ENCODE measurements at places on chromosomes 4 and X. TPM values are rescaled to one million over a fixed set of nuclear protein-coding genes. Genes with fewer than 3 reads are reported as not detected.
A peak's percentile ranks its signal among the peaks of the same experiment; 100 is the strongest.

DNA sequence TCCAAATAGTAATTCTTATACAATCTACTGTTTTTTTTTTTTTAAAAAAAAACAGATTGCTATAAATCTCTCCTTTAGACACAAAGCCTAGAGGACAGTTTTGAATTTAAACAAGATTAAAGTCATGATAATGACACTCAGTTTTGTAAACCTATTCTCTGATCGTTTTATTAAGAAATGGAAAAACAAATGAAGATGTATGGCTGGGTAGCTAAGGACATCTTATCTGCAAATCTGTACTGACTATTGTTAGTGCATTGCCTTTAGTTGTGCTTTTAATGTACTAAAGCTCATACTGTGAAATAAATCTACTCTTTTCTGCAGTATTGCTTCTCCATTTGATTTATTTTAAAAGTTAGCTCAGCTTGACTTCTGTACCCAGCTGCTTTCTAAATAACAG lies 155.0 kb downstream of the UNC5C start:
- DNase-seq = no peak

DNA sequence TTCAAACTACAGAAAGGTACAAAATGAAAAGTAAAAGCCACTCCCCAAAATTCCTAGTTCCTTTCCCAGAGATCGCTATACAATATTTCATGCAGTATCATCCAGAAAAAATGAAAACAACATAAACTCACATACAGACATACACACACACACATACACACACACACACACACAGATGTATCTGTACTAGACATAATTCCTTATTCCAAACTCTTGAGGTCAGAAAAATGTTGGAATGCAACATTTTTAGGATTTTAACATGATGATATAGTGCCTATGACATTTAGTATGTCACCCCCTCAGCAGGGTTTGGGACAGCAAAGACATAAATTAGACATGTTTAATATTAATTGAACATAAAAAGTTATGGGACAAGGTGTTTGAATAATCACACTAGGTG lies 73.4 kb upstream of the LHFPL1 start:
- no peak for DNase-seq

- peak; percentile 42 for DNase-seq
Measured at GRCh38 chrX:103431316-103431715, 55.0 kb downstream of the BEX3 start.

DNA sequence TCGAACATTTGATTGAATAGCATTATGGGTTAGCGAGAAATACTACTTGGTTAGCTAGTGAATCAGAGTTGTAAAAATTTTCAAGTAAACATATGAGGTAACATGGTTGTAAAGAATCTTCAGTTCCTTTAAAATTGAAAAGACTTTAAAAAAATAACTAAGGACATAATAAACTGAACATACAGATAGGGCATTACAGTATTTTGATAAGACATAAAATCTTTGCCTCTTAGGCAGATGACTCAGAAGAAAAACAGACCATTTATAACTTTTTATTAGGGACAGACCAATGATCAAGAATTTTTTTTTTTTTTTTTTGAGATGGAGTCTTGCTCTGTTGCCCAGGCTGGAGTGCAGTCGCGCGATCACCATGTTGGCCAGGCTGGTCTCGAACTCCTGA lies 43.1 kb downstream of the PNMA5 start:
- DNase-seq = no peak

DNA sequence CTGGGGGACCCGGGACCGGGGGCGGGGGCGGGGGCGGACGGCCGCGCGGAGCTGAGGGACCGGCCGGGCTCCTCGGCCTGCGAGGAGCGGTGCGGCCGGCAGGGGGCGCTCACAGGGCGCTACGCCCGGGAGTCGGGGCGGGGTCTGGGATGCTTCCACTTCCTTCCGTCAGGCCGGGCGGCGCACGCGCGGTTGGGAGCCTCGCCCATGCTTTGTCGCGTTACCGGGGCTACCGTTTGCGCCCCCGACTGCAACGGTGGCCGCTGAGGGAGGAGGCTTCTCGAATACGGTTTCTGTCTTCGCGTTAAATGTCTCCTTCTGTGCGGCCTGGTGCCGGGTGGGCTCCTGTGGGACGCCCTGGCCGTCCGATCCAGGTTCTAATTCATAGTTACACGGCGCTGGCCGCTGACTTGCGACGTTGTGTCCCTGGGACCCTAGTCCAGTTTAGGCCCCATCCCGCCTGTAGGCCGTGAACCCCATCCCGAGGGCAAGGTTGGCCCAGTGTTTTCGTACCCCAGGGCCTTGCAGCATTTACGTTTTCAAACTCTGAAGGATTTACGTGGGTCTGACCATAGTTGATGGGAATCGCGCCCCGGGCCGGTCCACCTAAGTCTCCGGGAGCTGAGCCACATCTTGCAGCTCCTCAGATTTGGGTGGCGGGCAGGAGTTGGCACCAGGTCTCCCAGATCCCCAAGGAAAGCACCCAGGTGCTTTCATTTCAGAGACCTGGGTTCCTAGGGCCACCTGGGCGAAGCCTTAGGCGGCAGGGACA lies 549 bp downstream of the MSL3 start:
- DNase-seq = peak; percentile 78

DNA sequence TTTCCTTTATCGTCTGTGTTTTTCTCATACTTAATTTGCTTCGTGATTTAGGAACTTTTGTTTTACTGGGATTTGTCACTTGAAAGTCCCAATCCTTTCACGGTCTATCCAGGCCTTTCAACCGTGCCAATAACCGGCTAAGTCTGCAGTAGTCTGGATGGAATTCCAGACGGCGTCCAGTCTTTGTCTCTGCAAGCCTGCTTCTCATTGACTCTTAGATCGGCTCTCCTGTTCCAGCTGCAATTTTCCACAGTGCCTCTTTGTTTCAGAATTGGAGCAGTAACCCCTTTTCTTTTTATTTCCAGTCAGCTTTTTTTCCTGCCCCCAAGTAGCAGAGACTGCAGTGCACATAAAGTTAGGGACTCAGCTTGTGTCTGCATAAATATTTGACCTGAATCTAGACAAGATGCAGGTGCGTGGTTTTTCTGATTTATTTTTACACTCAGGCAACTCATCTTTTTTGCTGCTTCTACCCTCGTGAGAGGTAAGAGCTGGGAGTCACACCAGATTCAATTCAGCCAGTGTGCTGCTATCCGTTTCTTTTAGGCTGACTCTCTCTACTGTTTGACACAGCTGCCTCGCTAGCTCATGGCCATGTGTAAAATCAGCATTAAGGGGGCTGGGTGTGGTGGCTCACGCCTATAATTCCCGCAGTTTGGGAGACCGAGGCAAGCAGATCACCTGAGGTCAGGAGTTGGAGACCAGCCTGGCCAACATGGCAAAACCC lies 37.4 kb upstream of the DHRSX start:
- no peak for DNase-seq

DNA sequence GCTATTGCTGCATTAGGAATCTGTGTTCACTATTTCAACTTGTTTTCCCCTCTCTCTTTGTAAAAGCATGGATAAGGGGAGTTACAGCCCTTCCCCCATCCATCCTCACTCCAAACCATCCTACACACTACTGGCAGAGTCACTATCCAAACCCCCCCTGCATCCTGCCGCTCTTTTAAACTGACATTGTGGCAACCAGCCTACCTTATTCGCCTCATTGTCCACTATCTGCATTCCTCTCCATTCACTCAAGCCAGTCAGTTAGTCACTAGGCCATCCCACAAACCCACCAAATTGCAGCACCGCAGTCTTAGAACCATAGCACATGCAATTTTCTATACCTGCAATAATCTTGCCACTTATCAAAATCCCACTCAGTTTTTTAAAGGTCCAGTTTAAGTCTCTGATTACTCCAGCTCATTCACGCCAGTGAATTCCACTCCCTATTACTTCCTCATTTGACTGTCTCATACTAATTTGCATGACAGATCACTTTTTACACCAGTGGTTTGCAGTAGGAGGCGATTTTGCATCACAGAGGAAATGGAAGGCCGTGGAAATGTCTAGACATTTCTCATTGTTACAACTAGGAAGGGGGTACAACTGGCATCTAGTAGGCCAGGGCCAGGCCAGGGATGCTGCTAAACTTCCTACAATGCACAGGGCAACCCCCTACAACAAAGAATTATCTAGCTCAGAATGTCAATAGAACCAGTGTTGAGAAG lies 181.8 kb downstream of the HS6ST2 start:
- no peak for DNase-seq

The PGAM4 gene
- total RNA-seq = not detected

The GPR119 gene
- not detected for total RNA-seq

The SUPT20HL1 gene
- not detected for total RNA-seq

The SFRP2 gene
- not detected for total RNA-seq

The SMAD1 gene
- 16.2 TPM for total RNA-seq

Data from H4 (cell line).